ENCODE measurements at places on chromosomes 2 and 18. TPM values are rescaled to one million over a fixed set of nuclear protein-coding genes. Genes with fewer than 3 reads are reported as not detected.

The CDK15 gene
- not detected for total RNA-seq

The RGPD4 gene
- total RNA-seq, result not detected

The RNF125 gene
- 36.8 TPM for total RNA-seq

The CHRNG gene
- not detected for total RNA-seq

The VIL1 gene
- total RNA-seq, result not detected

The DYSF gene
- total RNA-seq, result not detected

The SESTD1 gene
- total RNA-seq, result 11.6 TPM

The SP110 gene
- total RNA-seq, result 91.5 TPM

The LANCL1 gene
- total RNA-seq, result 42.9 TPM

The COLEC11 gene
- total RNA-seq, result not detected
